ENCODE measurements at places on chromosomes 6 and 20.

GRCh38 chr6:109793792-109794191 is 102.7 kb downstream of the FIG4 start:
- DNase-seq = no peak

- no peak for DNase-seq
These were observed 204.1 kb upstream of the PREP start for GRCh38 chr6:105606831-105607463.

DNA sequence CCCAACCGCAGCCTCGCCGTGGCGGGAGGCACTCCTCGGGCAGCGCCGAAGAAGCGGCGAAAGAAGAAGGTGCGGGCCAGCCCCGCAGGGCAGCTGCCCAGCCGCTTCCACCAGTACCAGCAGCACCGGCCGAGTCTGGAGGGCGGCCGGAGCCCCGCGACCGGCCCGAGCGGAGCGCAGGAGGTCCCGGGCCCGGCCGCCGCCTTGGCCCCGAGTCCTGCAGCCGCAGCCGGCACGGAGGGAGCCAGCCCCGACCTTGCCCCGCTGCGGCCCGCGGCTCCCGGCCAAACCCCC is 525 bp downstream of the PNRC1 start:
- no peak for DNase-seq

- DNase-seq = no peak
These were observed 26.4 kb upstream of the RFPL4B start for GRCh38 chr6:112320561-112321318.

- DNase-seq = no peak
These were observed 1.2 kb downstream of the FOXA2 start for GRCh38 chr20:22582964-22583772.

GRCh38 chr20:4559106-4559505 is 162.6 kb upstream of the PRND start:
- DNase-seq = no peak

DNA sequence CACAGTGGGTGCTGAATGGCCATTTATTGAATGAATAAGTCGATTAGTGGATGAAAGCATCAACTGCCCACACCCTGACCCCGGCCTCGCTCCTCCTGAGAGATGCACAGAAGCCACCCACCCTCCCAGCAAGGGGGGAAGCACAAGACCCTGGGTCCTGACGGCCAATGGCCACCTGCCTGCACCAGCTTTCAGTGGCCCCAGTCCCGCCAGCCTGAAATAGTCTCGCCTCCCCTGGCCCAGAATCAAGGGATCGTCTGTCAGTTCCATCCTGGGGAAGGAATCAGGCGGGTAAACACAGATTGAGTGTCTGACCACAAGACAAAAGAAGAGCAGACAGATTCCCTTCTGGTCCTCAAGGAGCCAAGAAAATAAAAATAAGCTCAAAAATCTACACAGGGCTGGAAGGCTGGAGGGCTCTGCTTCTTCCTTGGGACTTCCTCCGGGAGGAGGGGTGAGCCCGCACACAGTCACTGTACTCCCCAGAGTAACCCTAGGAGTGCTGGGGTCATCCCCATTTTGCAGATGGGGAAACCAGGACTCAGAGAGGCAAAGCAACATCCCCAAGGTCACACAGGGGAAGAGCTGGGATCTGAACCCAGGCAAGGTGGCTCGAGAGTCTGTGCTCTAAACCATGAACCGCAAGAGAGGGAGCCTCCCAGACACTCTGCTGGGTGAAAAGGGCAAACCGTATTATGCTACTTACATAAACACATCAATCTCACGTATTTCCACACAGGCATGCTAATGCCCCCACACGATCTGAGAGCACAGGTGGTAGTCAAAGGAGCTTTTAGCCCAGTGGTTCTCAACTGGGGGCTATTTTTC is 7.8 kb downstream of the PREX1 start:
- no peak for DNase-seq

GRCh38 chr6:18654821-18655220 is 267.7 kb downstream of the RNF144B start:
- no peak for DNase-seq

DNA sequence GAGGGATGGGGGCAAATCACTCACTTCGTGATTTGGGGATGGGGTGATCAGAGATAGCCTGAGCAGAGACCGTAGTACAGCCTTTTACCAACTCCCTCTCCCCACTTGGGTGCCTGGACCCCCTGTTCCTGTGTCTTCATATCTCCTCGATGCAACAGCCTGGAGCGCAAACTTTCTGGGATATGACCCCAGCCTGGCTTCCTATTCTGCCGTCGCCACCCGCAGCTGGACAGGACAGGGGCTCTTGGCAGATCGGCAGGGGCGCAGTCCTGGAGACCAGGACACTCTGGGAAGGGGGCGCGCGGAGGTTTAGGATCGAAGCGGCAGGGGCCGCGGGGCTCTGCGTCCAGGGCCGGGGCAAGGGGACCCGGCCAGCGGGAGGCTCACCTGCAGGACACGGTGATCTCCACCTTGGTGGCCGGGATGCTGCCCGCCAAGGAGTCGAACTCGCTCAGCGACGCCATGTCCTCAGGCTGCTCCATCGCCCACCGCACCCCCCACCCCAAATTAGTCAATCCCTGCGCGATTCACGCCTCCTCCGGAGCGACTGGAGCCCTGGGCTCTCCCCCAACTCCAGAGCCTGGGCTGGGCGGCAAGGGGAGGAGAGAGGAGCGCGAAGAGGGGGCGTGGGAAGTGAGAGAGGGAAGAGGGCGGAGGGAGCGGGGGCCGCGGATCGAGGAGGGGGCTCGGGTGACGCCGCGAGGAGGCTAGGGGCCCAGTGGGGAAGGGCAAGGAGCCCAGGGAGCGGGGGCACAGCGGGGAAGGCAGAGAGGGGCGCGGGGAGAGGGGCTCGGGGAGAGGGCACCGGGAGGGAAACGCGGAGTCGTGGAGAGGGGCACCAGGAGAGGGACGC is at the start of gene CPNE5:
Gene CPNE5 (minus strand): TSS at position 549 of the 853 bp plus-strand sequence. CDS start 67 bp downstream, at position 482.
- no peak for DNase-seq

- DNase-seq = no peak
These were observed 9.9 kb upstream of the SLC17A3 start for GRCh38 chr6:25883991-25884390.

DNA sequence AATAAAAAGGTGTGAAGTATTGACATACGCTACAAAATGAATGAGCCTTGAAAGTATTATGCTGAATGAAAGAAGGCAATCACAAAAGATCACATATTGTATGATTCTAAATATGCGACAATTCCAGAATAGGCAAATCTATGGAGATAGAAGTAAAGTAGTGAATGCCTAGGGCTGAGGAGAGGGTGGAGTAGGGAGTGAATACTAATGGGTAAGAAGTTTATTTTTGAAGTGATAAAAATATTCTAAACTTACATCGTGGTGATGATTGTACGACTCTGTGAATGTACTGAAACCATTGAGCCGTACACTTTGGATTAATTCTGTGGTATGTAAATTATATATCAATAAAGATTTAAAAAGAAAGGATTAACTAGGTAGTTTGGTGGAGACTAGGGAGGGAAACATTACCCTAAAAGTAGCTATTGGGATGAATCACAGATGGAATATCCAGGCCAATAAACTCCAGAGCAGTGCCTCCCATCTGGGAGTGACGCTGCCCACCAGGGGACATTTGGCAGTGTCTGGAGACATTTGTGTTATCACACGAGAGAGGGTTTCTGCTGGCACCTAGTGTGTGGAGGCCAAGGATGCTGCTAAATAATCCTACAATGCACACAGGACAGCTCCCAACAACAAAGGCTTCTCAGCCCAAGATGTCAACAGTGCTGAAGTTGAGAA is 214.2 kb upstream of the PCSK2 start:
- no peak for DNase-seq

DNA sequence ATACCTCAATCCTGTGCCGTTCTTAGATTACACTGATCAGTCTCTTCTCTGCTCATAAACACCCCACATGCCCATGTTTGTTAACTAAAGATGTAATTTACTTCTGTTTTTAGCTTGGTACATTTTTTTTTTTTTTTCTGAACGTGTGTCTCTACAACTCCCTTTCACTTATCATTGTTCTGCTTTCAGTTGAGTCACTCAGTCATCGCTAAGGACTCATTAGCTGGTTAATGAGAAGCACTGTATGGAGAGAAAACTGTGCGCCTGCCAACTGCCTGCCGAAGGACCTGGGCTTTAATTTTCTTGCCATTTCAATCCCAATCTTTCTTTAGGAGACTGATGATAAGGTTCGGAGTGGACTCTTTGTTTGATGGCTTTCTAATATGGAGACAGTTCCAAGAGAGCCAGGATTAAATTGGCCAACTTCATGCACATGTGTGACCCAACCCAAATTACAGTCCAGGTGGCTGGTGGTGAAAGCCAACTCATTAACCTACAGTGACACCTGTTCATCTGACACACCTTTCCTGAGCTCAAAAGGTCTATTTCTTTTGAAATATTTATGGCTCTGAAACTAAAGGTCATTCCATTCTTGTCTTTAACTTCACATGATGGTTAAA is 334.1 kb downstream of the BCKDHB start:
- no peak for DNase-seq

GRCh38 chr20:43658069-43658722 is 8.7 kb upstream of the MYBL2 start:
- DNase-seq = peak; percentile 45

- DNase-seq = no peak
These were observed 5.7 kb downstream of the QKI start for GRCh38 chr6:163420289-163420614.

GRCh38 chr6:125987026-125987617 is 782 bp downstream of the TRMT11 start:
- peak; percentile 8 for DNase-seq

DNA sequence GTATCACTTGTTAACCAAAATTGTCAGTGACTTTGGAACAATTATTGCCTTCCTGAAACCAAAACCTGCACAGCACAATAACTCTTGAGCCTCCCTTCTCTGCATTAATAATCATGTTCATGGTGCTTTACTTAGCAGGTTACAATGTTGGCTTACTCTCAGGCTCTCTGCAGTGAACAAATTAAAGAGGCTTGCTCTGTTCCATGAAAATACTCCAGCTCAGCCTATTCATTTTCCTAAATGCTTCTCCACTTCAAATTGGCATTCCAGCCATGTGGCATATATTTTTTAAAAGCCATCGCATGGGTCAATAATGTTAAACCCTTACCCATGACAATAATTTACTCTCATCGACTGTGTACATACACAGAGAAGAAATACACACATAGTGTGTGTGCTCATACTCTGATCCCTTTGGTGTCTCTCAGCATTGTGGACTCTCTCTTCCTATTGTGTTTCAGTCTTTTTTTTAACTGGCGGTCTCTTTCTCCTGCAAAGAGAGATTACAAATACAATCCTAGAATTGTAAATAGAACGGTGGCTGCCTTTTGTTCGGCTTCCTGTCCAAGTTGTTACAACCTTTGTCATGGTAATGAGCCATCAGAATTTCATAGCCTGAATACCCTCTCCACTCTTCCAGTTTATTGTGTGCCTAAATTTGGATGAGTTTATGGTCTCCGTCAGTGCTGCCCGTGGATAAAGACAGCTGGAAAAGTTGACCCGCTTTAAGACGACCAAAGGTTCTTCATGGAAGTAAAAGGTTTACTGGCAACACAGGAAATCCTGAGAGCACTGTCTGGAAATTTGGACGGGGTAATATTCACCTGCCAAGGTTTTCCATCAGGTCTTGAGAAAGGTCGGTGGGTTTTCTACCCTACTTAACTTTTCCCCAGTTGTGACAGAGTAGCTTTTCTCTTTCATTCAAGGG is 263.6 kb downstream of the CD83 start:
- DNase-seq = no peak

DNA sequence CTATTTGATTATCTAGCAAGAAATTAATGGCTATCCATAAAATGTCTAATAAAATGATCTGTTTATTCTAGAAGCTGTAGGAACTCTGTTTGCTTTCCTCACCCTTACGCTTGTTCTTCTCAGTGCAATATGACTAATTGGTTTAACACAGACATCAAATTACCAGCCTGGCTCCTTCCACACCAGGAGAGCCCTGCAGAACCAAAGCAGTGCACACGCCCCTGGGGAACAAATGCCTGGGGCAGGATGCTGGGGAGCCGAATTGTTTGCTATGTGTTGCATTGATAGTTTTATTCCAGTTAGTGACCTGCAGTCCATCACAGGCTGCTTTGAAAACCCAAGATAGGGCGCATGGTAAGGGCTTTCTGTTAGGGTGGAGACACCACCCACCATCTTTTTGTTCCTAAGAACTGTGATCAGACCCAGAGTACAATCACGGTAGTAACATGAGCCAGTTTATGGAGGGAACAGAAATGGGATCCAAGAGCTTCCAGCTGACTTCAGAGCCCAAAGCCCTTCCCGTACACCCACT is 126.4 kb upstream of the CD93 start:
- no peak for DNase-seq

GRCh38 chr6:31144970-31145340 is 6.1 kb upstream of the PSORS1C2 start:
- no peak for DNase-seq

GRCh38 chr6:147057188-147057587 is 147.0 kb upstream of the STXBP5 start:
- no peak for DNase-seq

DNA sequence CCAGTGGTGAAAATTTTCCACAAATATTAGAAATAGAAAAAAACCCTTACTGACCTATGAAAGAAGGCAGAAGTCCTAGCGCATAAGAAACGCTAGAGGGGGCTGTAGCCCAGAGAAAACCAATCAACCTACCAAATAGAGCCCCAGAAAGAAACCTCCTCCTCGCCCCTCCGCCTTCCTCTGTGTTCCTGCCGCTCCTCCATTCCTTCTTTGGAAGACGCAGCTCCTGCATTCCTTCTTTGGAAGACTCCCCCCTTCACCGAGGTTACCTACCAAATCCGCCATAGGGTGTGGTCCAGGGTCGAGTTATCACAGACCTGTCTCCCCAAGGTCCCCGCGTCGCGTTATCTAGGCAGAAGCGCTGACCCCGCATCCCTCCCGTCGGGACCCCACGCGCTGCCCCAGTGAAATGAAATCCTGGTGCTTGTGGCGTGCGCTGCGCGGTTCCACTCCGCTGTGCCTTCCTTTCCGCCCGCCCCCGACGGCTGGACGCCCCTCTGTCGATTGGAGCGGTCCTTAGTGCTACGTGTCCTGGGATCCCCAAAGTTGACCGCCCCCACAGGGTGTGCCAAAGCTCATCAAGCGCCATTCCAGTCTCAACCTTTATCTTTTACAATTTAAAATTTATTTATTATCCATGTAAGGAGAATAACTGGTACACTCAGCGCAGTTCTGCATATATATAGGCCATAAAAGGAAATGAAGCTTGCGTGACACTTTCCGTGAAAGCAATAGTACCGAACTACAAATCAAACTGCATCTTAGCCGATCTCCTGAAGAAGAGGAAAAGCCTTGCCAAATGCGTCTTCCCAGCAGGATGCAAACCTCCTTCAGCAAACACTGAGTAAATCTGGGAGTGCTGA is 13.0 kb downstream of the RPP21 start:
- DNase-seq = peak; percentile 30

GRCh38 chr6:24428615-24429014 is 25.9 kb downstream of the MRS2 start:
- no peak for DNase-seq

DNA sequence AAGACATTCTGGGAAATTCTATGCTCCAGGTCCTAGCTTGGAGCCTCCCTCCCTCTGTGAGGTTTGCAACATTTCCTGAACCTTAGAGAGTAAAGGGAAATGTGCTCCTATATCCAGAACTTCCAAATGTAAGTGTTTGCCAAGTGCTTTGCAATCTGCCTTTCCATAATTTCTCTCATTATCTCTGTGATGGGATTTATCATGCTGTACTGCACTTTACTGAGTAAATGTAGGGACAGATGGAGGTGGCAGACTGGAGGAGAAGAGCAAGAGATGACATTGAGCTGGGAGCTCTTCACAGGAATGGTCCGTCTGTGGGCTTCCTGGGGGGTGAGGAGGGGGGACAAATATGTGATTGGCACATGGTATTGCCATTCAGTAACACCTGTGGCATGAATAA is 184.3 kb downstream of the SOX4 start:
- DNase-seq = no peak

GRCh38 chr6:134880487-134881190 is 69.3 kb downstream of the ALDH8A1 start:
- no peak for DNase-seq

All from stimulated activated CD4-positive, alpha-beta T cell treated with anti-CD3 and anti-CD28 coated beads, TNF-alpha, amount 100 ng/mL, for 48 hours (primary cell).